ENCODE measurements at places on chromosomes 5 and 9.
A peak's percentile ranks its signal among the peaks of the same experiment; 100 is the strongest.

GRCh38 chr9:14313378-14313940 lies 482 bp downstream of the NFIB start:
- no peak for DNase-seq

- peak; percentile 7 for DNase-seq
These were observed 158.8 kb downstream of the C9orf152 start for GRCh38 chr9:110048976-110049698.

GRCh38 chr9:101467690-101468089 lies 32.1 kb upstream of the ALDOB start:
- no peak for DNase-seq

- no peak for DNase-seq
These were observed 60.3 kb upstream of the RNU6ATAC start for GRCh38 chr9:134224567-134225093.

DNA sequence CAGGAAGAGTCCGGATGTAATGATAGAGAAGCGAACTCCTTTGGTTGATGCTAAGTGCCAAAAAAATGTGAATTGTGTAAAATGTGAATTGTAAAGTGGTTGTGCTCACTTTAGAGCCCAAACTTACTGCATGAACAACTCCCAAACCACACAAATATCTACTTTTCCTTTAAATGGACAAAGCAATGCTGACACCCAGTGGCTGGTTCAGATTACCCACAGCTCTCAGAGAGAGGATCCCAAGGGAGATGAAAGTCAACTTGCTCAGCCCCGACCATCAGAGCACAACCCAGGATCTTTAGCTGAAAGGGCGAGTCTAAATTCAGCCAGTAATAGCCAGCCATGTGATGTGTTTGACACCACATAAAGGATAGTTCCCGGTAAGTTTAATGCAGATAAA lies 133.7 kb downstream of the NMUR2 start:
- DNase-seq: peak; percentile 8

GRCh38 chr5:74054139-74054538 lies 428.1 kb downstream of the ARHGEF28 start:
- DNase-seq: no peak

GRCh38 chr5:34790069-34790468 lies 48.9 kb upstream of the TTC23L start:
- no peak for DNase-seq

Data from CD4-positive, alpha-beta T cell treated with Interleukin-4 for 1 hour (primary cell).